ENCODE measurements at places on chromosomes 3 and 15. TPM values are rescaled to one million over a fixed set of nuclear protein-coding genes. Genes with fewer than 3 reads are reported as not detected.

GRCh38 chr15:66798426-66799061 is 96.5 kb downstream of the SMAD6 start:
- DNase-seq, result peak; percentile 78

DNA sequence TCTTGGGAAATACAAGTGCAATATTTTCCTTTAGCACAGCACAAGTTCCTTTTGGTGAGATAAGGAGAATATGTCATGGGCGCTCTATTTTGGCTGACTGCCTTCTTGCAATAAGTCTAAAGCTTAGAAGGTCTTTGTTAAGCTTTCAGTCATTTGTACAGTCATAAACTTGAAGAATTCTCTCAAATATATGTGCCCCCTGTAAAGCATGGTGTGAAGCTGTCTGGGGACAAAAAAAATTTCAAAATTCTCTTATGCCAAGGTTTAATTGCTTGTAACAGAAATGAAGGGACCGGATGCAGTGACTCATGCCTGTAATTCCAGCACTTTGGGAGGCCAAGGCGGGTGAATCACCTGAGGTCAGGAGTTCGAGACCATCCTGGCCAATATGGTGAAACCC is 21.7 kb upstream of the ARID3B start:
- peak; percentile 82 for DNase-seq

The MASP1 gene
- polyA plus RNA-seq, result 73.9 TPM

DNA sequence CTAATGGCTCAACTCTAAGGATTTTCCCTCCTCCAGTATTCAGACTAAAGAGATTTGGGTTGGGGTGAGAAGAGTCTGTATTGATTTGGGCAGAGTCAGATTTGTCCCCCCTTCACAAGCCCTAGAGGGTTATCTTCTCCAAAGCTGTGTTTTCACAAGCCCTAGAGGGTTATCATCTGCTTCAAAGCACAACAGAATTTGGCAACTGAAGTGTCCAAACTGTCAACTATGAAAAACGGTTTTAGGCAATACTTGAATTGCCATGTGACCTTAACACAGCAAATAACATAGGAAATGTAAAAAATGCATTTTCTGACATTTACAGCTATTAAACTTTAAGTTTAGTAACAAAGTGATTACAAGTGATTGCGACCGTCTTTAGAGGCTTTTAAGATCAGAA is 119.9 kb downstream of the IMPG2 start:
- no peak for DNase-seq

DNA sequence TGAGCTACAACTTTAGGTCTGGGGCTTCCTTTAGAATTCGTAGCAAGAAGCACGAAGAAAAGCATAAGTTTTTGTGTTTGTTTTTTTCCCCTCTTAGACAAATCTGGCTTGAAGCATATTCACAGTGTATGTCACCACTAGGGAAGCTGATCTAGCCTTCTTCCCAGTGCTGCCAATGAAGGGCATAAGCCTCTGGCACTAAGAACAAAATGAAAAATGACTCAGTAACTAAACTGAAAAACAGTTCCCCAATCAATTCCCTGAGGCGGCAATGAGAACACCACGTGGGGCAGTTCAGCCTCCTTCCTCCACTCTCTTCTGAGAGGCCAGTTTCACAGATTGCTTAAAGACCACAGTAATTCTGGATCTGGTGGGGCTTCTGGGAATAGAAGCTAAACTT is 338.1 kb downstream of the GAP43 start:
- DNase-seq, result no peak

The C3orf80 gene
- polyA plus RNA-seq, result 0.08 TPM

- DNase-seq, result no peak
Measured at GRCh38 chr15:60822403-60822802, 343.5 kb upstream of the ICE2 start.

- DNase-seq, result no peak
Measured at GRCh38 chr3:57003676-57004075, 56.8 kb upstream of the SPATA12 start.

GRCh38 chr3:105906836-105907235 is 38.0 kb upstream of the CBLB start:
- DNase-seq, result peak; percentile 94

DNA sequence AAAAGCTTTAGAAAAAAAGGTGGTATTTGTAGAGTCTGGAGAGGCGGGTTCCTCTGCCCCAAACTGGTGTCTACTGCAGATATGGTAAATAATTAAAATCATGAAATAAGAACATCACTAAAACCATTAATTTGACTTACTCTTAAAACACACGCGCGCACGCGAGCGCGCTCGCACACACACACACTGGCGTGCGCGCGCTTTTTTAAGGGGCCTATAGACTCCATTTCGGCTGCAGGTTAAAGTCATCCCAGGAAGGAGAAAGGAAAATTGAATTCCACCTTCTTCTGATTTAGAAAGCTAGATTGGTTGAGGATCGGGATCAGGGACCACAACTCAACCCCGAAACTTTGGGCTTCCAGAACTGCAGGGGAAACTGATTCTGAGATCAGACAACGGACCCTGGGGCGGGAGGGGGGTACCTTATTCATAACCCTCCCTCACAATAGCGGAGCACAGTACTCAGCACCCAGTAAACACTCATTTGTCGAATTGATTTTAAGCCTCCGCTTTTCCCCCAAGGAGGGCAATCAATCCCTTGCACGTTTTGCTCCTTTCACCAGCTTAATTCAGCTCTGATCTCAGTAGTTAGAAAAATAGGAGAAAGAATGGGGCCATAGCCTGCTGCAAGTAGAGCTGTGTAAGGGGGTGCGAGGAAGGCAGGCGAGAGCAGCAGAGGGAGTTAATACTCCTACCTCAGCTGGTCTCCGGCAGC is 509 bp upstream of the LRRC3B start:
- DNase-seq, result no peak

DNA sequence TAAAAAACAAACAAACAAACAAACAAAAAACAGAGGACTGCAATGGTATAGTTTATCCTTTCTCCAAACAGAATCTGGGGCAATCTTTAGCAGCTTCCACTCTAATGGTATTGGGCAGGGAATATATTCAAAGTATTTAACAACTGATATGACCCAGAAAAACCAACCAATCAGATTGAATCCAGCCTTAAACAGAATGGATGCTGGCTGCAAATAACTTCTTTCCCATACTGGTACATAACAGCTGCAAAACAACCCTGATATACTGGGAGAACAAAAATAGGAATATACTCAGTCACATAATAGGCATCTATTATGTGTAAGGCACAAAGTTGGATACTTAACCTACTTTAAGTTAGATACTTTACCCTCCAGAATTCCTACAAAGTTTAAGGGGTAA is 49.1 kb downstream of the UBR1 start:
- no peak for DNase-seq

The C3orf49 gene
- not detected for polyA plus RNA-seq
